Stimulated activated CD4-positive, alpha-beta T cell treated with anti-CD3 and anti-CD28 coated beads, Interleukin-1b, Interleukin-23, amount 100 ng/mL, for 1 hour (primary cell): ENCODE measurements at places on chromosomes 1 and 21.

- no peak for DNase-seq
Observed at GRCh38 chr1:117817629-117818028, 111.8 kb downstream of the GDAP2 start.

GRCh38 chr1:9326596-9326995, 33.9 kb downstream of the SPSB1 start:
- DNase-seq = no peak

GRCh38 chr1:7769673-7770412, 1.3 kb upstream of the VAMP3 start:
- no peak for DNase-seq

DNA sequence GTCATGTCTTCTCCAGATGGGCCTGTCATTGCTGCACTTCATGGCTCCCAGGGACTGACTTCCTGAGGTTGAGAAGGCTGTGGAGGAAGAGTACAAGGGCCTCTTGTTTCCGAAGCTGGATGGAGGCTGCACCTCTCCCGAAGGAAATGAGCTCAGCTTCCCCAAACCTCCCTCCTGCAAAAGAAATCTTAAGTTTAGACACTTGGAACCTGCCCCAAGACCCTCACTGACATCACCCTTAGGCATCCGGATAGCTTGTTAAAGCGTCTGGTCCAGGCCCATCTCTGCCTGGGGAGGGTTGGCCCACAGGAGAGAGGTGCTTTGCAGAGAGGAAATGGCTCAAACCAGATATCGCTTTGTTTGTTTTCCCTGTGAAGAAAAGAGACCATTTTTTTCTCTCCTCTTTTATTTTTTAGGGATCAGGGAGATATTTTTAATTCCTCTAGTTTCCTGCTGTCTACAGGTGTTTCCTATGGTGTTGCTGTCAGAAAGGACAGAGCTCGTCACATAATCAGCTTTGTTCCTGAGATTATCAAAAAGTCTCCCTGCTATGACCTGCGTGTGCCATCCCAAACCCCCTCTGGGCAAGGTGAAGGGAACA, 25.0 kb downstream of the RCSD1 start:
- DNase-seq = no peak

GRCh38 chr1:2906620-2907019, 105.1 kb upstream of the TTC34 start:
- DNase-seq = no peak

- no peak for DNase-seq
Observed at GRCh38 chr1:58659516-58659915, 40.3 kb downstream of the MYSM1 start.
